ENCODE measurements at places on chromosomes 3 and 15. TPM values are rescaled to one million over a fixed set of nuclear protein-coding genes. Genes with fewer than 3 reads are reported as not detected.

DNA sequence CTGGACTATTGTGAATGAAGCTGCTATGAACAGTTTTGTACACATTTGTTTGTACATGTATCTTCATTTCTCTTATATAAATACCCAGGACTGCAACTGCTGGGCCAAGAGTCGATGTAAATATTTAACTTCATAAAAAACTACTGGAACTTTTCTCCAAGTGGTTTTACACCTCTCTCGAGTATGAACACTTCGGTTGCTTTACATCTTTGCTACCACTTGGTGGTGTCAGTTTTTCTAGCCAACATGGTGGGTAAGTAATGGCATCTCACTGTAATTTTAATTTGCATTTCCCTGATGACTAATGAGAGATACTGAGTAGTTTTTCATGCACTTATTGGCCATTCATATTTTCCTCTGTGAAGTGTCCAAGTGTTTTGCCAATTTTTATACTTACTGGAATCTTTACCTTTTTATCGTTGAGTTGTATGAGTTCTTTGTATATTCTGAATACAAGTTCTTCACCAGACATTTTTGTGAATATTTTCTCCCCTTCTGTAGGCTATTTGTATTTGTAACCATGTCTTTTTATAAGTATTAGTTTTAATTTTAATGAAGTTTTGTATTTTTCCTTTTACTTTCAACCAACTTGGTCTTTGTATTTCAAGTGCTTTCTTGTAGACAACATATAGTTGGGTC is 44.4 kb downstream of the PCOLCE2 start:
- DNase-seq: peak; percentile 42

DNA sequence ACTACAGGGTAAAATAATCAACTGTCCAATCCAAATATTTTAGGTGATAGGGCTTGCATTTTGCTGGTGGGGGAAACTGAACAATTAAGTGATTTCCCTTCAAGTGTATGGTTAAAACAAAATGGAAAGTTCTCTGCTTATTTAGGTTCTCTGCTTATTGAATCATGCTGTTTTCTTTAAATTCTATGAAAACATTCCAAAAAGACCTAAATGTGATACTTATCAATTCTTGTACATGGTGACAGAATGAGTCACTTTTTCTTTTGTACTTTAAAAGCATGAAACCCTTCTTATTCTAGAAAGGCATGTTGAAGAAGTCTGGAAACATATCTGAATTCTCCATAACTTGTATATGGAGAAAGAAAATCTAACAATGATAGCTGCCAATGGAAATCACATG is 192.6 kb downstream of the FMN1 start:
- no peak for DNase-seq

DNA sequence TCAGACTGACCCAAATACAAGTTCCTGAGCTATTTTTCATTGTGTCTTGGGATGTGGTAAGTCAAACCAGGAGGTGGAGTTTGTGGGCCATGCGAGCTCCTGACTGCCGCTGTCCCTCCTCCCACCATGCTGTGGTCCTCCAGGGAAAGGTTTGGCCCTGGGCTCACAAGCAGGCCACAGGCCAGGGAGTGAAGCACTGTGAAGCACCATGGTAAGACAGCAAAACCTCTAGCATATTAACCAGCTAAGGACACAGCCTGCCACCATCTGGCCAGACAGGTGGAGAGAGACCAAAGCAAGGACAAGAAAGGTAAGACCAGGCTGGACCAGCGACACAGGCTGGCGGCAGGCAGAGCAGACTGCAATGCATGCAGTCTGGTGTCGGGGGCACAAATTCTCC is 15.3 kb downstream of the RAB43 start:
- no peak for DNase-seq

GRCh38 chr3:50450209-50450921 is 53.1 kb downstream of the CACNA2D2 start:
- DNase-seq: no peak

- peak; percentile 68 for DNase-seq
Measured at GRCh38 chr15:52735231-52736089, 54.7 kb downstream of the ONECUT1 start.

- DNase-seq: no peak
Measured at GRCh38 chr3:146178006-146178689, 17.2 kb upstream of the PLOD2 start.

GRCh38 chr3:134881305-134881704 is 86.2 kb downstream of the EPHB1 start:
- no peak for DNase-seq

DNA sequence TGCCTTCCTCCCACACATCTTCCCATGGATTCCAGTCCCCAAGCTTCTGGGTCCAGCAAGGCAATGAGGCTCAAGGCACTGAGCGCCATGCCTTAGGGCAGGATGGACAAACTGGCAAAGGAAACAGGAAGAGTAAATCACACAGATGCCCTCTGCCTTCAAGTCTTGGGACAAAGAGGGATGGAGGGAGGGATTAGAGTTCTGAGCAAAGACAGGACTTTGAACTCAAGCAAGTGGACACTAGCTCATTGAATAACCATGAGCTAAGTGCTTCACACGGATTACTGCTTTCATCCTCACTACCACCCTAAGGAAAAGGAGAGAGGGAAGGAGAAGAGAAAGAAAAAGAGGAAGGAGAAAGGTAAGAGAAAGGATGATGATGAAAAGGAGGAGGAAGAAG is 7.6 kb upstream of the THBS1 start:
- no peak for DNase-seq

DNA sequence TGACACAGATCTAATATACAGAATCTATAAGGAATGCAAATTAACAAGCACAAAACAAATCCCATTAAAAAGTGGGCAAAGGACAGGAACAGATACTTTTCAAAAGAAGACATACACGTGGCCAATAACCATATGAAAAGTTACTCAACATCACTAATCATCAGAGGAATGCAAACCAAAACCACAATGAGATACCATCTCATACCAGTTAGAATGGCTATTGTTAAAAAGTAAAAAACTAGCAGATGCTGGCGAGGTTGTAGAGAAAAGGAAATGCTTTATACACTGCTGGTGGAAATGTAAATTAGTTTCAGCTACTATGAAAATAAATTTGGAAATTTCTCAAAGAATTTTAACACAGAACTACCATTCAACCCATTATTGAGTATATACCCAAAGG is 50.7 kb downstream of the ADAMTS17 start:
- peak; percentile 75 for DNase-seq

- no peak for DNase-seq
Measured at GRCh38 chr3:135456108-135456790, 509.3 kb upstream of the PPP2R3A start.

GRCh38 chr3:38000242-38000916 is 9.8 kb downstream of the VILL start:
- no peak for DNase-seq

Gene FGF12
- total RNA-seq: 10.9 TPM

Gene TLR9
- total RNA-seq: 0.30 TPM

Gene TRPM1
- not detected for total RNA-seq

Gene VGLL4
- 42.2 TPM for total RNA-seq

Gene TM4SF1
- 146 TPM for total RNA-seq

All from PC-9 (cell line).